ENCODE measurements at places on chromosomes 2 and 18.

GRCh38 chr2:46241344-46241743, 55.9 kb upstream of the EPAS1 start:
- DNase-seq: no peak

GRCh38 chr2:47777277-47777937, 5.5 kb upstream of the MSH6 start:
- no peak for DNase-seq

DNA sequence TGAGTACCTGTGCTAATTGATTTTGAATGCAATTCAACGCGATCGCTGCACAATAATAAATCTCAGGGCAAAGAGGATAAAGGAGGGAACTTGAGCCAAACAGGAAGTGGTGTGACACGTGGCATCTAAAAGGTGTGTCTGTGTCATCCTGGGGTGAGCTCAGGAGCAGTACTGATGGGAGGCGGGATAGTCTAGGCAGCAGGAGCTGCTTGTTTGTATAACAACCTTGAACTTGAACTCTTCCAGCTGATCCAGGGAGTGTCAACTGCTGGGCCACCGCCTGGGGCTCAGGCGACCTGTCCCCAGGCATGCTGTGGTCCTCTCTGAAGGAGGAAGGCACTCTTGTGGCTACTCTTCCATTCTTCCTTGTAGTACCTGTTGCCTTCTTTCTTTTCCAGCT, 61.2 kb downstream of the BOD1L2 start:
- no peak for DNase-seq

- DNase-seq: no peak
Observed at GRCh38 chr2:129061069-129061768, 742.6 kb upstream of the HS6ST1 start.
